ENCODE measurements at places on chromosomes 7 and 10.
A peak's percentile ranks its signal among the peaks of the same experiment; 100 is the strongest.

GRCh38 chr10:49612513-49613164 lies 1.2 kb upstream of the CHAT start:
- no peak for DNase-seq

- DNase-seq, result no peak
These were observed 147.0 kb downstream of the ARID5B start for GRCh38 chr10:62048470-62048869.

- DNase-seq, result no peak
These were observed 206.3 kb downstream of the THSD7A start for GRCh38 chr7:11625669-11626068.

DNA sequence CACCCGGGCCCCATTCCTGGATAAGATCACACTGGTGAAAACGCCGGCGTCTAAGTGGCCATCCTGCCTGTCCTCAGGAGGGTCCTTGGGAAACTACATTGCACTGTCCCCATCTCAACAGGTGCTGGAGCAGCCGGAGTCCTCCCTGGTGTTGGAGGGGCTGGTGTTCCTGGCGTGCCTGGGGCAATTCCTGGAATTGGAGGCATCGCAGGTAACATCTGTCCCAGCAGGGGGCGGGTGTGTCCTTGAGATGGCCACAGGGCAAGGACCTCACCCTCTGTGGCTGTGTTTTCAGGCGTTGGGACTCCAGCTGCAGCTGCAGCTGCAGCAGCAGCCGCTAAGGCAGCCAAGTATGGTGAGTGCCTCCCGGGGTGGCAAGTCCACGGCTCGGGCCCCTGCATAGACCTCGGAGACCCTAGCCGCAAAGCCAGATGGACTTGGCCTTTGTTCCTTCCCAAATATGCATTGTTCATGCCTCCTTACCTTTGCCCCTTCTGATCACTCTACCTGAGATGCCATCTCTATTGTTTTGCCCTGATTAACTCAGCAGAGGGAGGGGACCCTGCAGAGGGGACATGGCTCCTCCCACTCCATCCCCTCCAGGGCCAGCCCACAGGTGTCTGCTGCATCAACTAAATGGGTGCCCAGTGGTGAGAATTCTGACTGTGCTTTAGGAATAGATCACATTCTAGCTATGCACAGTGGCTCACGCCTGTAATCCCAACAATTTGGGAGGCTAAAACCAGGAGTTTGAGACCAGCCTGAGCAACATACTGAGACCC lies 23.8 kb downstream of the ELN start:
- no peak for DNase-seq

- no peak for DNase-seq
These were observed 49.1 kb upstream of the FXYD4 start for GRCh38 chr10:43322331-43322730.

GRCh38 chr7:123367484-123368122 lies 166.8 kb downstream of the IQUB start:
- DNase-seq, result no peak

GRCh38 chr10:49166484-49167400 lies 21.4 kb downstream of the TMEM273 start:
- DNase-seq, result no peak

GRCh38 chr7:140230861-140231770 lies 54.3 kb upstream of the KDM7A start:
- no peak for DNase-seq

- no peak for DNase-seq
These were observed 66.9 kb downstream of the OGDH start for GRCh38 chr7:44673324-44673723.

GRCh38 chr10:93357680-93358079 lies 124.5 kb downstream of the MYOF start:
- no peak for DNase-seq

DNA sequence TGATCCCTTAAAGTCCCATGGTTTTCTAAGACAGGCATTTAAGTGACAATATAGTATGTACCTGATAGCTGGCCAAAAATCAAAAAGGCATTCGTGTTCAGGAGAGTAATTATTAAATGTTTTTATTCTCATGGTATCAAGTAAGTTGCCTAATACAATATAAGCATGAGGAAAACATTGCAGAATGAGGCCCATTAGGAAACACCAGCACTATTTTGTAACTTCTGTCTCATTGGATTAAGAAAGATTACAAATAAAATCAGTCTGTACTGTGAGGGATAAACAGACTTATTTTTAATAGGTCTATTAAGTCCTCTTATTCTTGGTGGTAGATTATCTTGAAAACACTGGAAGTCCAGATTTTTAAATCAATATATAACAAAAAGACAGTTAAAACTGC lies 110.1 kb downstream of the SNX13 start:
- no peak for DNase-seq

DNA sequence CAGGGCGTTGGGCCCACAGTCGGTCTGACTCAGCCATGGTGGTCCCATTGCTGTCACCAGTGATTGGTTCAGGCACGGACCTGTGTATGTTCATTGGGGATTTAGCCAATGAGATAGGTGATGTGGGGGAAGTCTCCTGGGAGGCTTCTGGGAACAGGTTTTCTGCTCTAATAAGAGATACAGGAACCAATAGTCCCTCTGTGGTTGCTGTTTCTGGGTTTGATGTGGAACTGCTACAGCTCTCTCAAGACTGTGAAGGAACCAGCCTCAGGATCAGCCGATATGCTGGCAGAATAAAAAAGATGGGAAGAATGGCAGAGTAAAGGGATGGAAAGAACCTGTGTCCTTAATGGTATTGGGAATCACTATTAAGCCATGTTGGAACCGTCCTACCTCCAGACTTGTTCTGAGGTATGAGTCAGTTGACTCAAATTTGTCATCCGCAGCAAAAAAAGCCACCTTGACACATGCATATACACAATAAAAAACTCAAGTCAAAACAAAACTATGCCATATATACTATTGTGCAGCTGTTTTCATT lies 70.6 kb downstream of the MCMBP start:
- DNase-seq, result no peak

GRCh38 chr10:86100581-86101061 lies 266.0 kb downstream of the GRID1 start:
- DNase-seq, result no peak

- DNase-seq, result no peak
These were observed 52.4 kb upstream of the ADRB1 start for GRCh38 chr10:113991091-113991860.

- DNase-seq, result no peak
These were observed 207.6 kb downstream of the SKIDA1 start for GRCh38 chr10:21317902-21318301.

DNA sequence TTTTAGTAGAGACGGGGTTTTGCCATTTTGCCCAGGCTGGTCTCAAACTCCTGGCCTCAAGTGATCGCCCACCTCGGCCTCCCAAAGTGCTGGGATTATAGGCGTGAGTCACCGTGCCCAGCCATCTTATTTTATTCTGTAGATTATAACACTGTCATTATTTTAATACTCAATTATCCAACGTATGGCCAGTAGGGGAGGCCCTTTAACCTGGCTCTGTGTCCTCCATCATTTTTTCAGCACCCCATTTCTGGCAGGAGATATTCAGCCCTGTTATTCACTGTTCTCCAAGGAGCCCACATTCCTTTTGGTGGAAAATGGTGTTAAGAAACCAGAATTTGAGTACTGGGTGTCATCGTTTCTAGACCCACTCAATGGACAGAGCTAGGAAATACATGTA lies 31.5 kb downstream of the PDSS1 start:
- DNase-seq, result no peak

GRCh38 chr7:37353949-37354655 lies 94.6 kb downstream of the ELMO1 start:
- DNase-seq, result no peak

- no peak for DNase-seq
These were observed 74.0 kb downstream of the FAM241B start for GRCh38 chr10:69703766-69704630.

DNA sequence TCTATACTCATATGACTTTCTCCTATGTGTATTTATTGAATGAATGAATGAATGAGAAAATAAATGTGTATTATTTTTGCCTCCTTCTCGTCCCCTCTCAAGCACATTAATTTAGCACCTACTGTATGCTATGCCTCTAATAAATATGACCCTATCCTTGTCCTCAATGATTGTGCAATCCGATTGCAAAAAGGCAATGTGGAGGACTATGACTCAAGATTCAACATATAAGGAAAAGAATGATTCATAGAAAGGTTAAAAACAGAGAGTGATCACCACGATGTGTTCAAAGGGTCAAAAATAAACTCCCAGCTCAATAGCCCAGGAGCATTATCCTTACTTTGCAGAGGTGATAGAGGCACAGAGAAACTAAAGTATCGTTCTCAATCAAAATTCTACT lies 322.8 kb upstream of the SORCS1 start:
- DNase-seq, result no peak

DNA sequence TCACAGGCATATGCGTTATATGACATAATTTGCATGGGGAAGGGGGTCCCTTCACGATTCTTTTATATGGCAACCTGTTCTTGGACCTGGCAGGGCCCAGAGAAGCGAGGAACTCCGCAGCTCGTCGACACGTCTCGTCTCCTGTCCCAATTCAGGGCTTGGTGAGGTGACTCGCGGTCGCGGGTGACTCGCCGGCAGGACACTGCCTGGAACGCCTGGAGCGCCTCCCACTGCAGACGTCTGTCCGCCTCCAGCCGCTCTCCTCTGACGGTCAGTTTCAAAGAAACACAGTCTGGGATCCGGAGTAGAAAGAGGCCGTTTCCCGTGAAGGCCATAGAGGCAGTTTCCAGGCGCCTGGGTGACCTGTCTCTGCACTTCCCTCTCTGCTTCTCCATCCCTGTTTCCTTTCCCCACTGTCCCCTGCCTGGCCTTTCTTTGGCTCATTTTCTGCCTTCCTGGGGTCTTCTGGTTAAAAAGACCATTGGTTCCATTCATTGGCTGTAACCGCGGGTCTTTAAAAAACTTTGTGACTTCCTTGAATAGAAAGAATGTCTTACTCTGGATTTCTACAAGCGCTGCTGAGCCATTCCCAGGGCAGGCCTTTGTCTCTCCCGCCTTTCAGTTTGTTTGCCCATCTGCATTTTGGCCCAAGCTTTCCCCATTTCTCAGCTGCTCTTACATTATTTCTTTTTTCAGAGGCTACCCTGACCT lies 1.2 kb downstream of the UPP1 start:
- no peak for DNase-seq

- no peak for DNase-seq
These were observed 91.3 kb upstream of the RHEB start for GRCh38 chr7:151611041-151611440.

DNA sequence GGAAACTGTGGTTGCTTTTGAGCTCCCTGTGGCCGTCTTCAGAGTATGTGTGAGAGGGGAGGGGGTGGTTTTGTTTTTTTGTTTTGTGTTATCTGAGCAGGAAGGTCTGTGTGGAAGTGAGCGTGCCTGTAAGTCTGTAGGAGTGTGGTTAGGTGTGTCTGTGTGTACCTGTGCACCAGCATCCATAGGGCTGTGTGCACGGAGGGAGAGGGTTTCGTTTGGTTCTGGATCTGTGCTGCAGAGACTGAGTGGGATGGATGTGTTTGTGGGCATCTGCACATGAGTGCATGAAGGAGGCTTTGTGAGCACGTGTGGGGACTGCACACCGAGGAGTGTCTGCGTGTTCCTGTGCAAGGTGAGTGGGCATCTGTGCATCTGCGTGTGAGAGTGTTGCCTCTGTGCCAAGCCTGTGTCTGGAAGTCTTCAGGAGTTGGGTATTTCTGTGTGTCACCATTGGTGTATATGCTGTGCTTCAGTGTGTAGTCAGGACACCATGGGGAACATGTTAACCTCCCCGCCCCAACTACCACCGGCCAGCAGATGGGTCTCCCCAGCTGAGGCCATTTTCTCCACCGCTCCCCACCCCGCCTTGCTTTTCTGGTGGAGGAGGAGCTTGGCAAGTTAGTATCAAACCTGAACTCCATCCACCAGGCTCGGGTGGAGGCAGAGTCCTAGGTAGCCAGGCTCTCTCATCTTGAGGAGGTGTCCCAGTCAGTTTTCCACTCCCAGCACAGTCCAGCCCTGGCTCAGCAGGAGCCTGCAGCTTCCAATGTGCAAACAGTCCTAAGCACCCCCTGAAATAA lies 7.1 kb upstream of the TLX1 start:
- no peak for DNase-seq

- DNase-seq, result peak; percentile 86
These were observed 15.5 kb downstream of the ZMIZ1 start for GRCh38 chr10:79084012-79084971.

DNA sequence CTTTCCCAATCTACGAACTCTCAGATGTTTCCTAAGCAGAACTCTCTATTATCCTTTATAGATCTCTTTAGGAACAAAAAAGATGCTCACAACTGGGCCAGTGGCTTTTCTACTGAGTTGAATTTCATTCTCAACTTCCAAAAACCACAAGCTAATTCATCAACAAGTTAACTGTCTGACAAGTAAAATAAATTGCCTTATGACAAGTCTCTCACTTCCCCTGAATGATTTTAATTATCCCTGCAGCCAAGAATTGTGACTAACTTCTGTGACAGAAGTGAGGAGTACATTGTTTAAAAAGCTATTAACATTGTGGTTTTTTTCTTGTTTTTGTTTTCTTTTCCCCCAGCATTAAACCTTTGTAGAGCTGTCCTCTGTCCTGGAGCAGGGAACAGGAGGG lies 343.1 kb downstream of the HPSE2 start:
- DNase-seq, result no peak

DNA sequence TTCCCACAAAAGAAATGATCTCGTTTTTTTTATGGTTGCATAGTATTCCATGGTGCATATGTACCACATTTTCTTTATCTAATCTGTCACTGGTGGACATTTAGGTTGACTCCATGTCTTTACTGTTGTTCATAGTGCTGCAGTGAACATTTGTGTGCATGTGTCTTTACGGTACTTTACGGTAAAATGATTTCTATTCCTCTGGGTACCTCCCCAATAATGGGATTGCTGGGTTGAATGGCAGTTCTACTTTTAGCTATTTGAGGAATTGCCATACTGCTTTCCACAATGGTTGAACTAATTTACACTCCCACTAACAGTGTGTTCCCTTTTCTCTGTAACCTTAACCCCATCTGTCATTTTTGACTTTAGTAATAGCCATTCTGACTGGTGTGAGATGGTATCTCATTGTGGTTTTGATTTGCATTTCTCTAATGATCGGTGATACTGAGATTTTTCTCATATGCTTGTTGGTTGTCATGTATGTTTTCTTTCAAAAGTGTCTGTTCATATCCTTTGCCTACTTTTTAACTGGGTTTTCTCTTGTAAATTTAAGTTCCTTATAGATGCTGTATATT lies 37.2 kb downstream of the MKLN1 start:
- DNase-seq, result no peak

- no peak for DNase-seq
These were observed 4.1 kb downstream of the LBX1 start for GRCh38 chr10:101224910-101225823.

DNA sequence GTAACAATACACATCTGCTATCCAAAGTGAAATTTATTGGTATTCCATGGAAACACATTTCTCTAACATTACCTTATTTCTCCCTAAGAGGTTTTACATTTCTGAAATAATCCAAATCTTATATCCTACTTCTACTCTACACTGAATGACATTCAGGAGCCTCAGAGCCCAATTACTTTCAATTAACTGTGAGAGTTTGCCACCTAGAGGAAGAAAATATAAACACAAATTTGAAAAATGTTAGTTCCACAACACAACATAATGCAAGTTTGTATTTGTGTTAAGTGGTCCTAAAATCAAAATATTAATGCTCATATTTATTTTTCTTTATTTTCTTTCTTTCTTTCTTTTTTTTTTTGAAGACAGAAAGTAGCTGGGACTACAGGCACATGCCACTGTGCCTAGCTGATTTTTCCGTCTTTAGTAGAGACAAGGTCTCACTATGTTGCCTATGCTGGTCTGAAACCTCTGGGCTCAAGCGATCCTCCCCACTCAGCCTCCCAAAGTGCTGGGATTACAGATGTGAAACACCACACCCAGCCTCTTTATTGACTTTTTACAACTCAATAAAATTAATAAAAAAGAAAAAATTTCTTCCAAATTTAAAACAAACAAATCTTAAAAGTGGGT lies 46.0 kb downstream of the ATAD1 start:
- no peak for DNase-seq

Data from CMK (cell line).